ENCODE measurements at places on chromosomes 5 and 9. TPM values are rescaled to one million over a fixed set of nuclear protein-coding genes. Genes with fewer than 3 reads are reported as not detected.

GRCh38 chr5:165504674-165505073 is 1999.3 kb downstream of the MAT2B start:
- no peak for DNase-seq

DNA sequence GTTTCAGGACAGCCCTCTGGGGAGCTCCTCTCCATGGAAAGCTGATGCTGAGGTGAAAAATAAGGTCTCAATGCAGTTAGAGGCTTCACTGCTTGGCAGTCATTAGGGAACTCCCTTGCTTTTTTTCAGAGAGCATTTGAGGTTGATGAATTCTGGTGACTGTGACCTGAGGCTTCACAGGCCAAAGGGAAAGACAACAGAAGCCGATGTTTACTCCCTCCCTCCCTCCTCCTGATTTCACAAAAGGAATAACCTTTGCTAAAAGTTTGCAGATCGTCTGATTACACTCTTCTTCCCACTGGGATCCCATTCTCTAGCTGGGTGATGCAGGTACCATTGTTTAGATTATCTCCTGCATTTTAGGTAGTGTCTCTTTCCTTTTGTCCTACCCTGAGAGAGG is 329.4 kb downstream of the KIF4B start:
- no peak for DNase-seq

GRCh38 chr5:38553001-38553521 is 3.4 kb downstream of the LIFR start:
- no peak for DNase-seq

The RNF224 gene
- total RNA-seq: not detected

- DNase-seq: no peak
These were observed 520 bp upstream of the DHFR start for GRCh38 chr5:80655231-80655774.

GRCh38 chr5:41834506-41834905 is 35.7 kb downstream of the OXCT1 start:
- DNase-seq: no peak

DNA sequence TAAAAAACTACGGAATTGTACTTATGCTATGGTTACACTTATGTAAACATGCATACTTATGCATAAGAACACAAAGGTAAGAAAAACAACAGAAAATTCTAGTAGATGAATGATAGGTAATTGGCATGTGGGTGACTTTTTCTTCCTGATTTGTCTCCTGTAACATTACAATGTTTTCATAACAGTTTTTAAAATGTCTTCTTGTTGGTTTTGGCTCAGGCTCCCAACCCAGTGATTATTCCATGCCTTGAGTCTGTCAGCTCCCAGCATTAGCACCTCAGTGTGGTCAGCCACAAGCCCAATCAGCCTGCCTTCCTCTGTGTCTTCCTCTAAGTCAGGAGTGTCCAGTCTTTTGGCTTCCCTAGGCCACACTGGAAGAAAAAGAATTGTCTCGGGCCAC is 7.9 kb upstream of the FOXE1 start:
- DNase-seq: no peak

GRCh38 chr9:125544484-125544883 is 162.5 kb downstream of the MAPKAP1 start:
- no peak for DNase-seq

The PROB1 gene
- total RNA-seq: 42.3 TPM

The HTR1A gene
- not detected for total RNA-seq

DNA sequence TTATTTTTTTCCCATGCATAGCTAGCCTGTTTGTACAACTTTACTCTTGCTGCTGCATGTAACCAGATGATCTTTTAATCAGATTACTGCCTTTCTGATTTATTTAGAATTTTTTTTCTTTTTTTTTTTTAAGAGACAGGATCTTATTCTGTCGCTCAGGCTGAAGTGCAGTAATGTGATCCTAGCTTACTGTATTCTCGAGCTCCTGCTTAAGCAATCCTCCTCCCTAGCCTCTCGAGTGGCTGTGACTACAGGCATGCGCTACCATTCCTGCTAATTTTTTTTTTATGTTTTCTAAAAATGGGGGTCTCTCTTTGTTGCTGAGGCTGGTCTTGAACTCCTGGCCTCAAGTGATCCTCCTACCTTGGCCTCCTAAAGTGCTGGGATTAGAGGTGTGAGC is 9.6 kb downstream of the DCP2 start:
- no peak for DNase-seq

DNA sequence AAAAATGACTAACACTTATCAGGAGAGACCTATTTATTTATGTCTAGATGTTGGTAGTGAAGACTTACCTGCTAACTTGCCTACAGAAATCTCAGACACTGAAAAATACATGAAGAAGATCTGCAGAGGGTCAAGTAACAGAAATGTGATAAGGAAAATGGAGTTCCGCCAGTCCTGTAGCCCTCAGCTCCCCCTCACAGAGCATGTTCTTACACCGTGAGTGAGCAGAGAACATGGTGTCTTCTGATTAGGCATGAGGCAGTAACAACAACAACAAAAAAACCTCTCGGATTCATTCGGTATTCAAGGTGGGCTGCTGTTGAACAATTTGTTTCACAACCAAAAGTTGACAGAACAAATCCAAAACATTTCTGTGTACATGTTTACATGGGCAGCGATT is 162.0 kb upstream of the SNX2 start:
- no peak for DNase-seq

- no peak for DNase-seq
These were observed 16.4 kb upstream of the FBP1 start for GRCh38 chr9:94655739-94656138.

DNA sequence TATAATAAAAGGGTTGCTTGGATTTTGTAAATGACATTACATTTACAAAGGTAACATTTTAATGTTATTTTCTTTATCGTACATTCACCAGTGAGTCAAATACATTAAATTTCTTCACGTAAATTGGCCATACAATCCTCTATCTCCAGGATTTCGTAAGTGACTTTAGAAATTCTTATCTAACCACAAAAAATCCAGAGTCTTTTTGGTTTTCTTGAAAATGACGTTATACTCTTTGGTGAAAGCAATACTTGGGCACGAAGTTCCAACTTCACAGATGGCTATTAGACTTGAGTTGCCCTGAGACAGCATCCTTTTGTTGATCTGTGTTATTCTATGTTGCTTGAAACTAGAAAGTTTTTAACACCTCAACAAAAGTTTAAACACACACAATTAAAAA is 87.4 kb upstream of the CDH10 start:
- DNase-seq: no peak

GRCh38 chr5:160260881-160261815 is 31.8 kb downstream of the FABP6 start:
- DNase-seq: no peak

GRCh38 chr9:34086864-34087263 is 38.2 kb upstream of the UBAP2 start:
- no peak for DNase-seq

- no peak for DNase-seq
These were observed 127.3 kb downstream of the XRCC4 start for GRCh38 chr5:83204651-83205050.

GRCh38 chr5:138369706-138370105 is 17.2 kb downstream of the KDM3B start:
- DNase-seq: no peak

- no peak for DNase-seq
These were observed 316.1 kb downstream of the GADD45G start for GRCh38 chr9:89920951-89921350.

GRCh38 chr5:61327760-61328753 is 4.0 kb upstream of the ZSWIM6 start:
- no peak for DNase-seq

The LRRC26 gene
- not detected for total RNA-seq

- no peak for DNase-seq
These were observed 13.8 kb downstream of the TBC1D2 start for GRCh38 chr9:98241357-98242300.

- no peak for DNase-seq
These were observed 136.0 kb upstream of the EFNA5 start for GRCh38 chr5:107806705-107807104.

GRCh38 chr9:127785933-127786772 is at the start of gene CDK9:
CDK9 (plus strand) TSS chr9:127786034; CDS start chr9:127786149, 115 bp downstream.
- DNase-seq: peak; percentile 96

The GGTA1 gene
- total RNA-seq: 7.0 TPM

- peak; percentile 21 for DNase-seq
These were observed 530 bp downstream of the TMEFF1 start for GRCh38 chr9:100473276-100474081.

The RMRP gene
- 8,713 TPM for total RNA-seq

The TMEM252 gene
- not detected for total RNA-seq

The PLAC8L1 gene
- total RNA-seq: not detected

DNA sequence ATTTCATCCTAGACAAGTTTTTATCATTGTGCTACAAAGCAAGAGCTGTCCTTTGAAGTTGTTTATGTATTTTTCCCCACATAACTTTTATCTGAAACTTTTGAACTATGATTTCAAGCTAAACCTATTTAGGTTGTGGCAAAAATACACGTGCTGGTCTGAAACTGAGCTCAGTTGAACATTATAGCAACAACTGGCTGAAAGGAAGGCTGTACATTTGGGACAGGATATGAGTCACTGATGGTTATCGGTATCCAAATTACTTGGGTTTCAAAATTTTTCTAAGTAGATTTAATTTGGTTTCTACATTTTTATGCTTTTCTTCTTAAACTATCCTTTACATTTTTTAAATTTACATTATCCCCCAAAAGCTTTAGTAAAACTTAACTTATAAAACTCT is 627.3 kb upstream of the NUDT12 start:
- DNase-seq: no peak

DNA sequence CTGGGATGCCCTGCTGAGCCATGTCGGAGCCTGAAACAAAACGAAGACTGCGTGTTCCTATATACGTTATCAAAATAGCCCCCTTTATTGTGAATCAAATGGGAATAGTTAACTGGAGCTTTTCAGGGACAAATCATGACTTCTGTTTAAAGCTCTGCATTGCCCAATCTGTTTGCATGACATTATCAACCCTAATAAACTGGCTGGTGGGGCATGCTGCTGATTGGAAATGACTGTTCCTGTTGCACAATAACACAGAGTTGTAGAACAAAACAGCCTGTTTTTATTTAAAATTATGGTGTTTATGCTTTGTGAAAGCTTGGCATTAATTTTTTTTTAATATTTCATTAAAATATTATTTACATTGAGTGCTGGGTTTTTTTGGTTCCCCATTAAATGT is 215.5 kb downstream of the TMEM167A start:
- no peak for DNase-seq
